ENCODE measurements at places on chromosomes 11 and 22. TPM values are rescaled to one million over a fixed set of nuclear protein-coding genes. Genes with fewer than 3 reads are reported as not detected.

The MMP10 gene
- not detected for total RNA-seq

The TRPM5 gene
- not detected for total RNA-seq

The DSCAML1 gene
- 5.3 TPM for total RNA-seq

The ASCL2 gene
- total RNA-seq: 2.6 TPM

The PHLDB1 gene
- total RNA-seq: 231 TPM

The PATE4 gene
- not detected for total RNA-seq

The MRGPRF gene
- total RNA-seq: 27.8 TPM

The SLC6A5 gene
- total RNA-seq: not detected

The BTBD18 gene
- not detected for total RNA-seq

The OR9Q2 gene
- not detected for total RNA-seq

The OR51E2 gene
- total RNA-seq: not detected

The ADM gene
- total RNA-seq: 245 TPM

The PNPLA3 gene
- 1.1 TPM for total RNA-seq

The TRIM5 gene
- 24.4 TPM for total RNA-seq

The POLR2F gene
- total RNA-seq: 57.3 TPM

The DLG2 gene
- 5.5 TPM for total RNA-seq

The OR51I1 gene
- not detected for total RNA-seq

The CARD16 gene
- 22.2 TPM for total RNA-seq

The TRIM49 gene
- total RNA-seq: not detected

The TRIM48 gene
- not detected for total RNA-seq

The DUSP8 gene
- 4.5 TPM for total RNA-seq

The LRRC75B gene
- total RNA-seq: 4.7 TPM

The APOL5 gene
- total RNA-seq: not detected

The FGF4 gene
- total RNA-seq: not detected

The GPHA2 gene
- total RNA-seq: not detected

All from omental fat pad (tissue), 4 donors.